ENCODE measurements at places on chromosomes 7 and 10.

DNA sequence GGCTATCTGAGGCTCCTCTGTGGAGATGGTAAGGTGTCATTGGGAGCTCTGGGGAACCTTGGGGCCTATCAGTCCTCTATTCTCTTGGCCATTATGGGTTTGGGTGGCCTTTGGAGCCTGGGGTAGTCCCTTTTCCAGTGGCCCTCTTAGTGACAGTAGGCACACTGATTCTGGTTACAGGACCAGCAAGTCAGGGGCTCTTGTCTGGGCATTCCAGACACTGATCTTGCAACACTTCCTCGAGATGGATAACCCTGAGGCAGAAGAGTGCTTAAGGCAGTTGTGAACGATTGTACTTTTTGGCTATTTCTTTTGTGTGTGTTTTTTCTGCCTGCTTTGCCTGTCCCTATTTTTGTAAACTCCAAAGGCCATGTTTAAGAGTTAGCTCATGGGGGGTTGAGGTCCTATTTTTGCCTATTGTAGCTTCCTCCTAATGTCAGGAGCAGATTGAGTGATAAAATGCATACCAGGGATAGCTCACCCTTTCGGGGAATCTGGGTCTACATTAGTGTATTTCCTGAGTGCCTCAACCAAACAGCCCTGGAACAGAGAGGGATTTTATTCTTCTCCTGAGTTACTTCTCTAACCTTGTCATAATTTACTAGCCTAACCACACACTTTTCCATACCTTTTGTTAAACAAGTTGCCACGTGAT is 61.2 kb downstream of the PRKAR2B start:
- no peak for DNase-seq

GRCh38 chr7:93015779-93016481 is 101.8 kb downstream of the SAMD9 start:
- no peak for DNase-seq

DNA sequence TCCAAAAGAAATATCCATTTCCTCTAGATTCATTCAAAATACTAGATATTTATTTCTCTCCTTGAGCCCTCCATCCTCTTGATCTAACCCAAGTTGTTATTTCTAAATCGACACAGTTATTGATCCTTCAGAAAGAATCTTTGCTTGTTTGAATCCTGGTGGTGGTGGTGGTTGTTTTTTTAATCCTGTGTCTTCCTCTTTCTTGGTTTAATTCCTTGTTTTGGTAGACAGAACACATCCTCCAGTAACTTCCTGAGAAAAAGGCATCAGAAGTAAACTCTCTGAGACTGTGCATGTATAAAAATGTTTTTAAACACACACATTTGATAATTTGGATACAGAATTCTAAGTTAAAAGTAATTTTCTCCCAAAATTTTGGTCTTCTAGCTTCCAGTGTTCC is 49.9 kb downstream of the SIRT1 start:
- no peak for DNase-seq

- DNase-seq = no peak
Measured at GRCh38 chr7:148929176-148929575, 45.1 kb upstream of the EZH2 start.

DNA sequence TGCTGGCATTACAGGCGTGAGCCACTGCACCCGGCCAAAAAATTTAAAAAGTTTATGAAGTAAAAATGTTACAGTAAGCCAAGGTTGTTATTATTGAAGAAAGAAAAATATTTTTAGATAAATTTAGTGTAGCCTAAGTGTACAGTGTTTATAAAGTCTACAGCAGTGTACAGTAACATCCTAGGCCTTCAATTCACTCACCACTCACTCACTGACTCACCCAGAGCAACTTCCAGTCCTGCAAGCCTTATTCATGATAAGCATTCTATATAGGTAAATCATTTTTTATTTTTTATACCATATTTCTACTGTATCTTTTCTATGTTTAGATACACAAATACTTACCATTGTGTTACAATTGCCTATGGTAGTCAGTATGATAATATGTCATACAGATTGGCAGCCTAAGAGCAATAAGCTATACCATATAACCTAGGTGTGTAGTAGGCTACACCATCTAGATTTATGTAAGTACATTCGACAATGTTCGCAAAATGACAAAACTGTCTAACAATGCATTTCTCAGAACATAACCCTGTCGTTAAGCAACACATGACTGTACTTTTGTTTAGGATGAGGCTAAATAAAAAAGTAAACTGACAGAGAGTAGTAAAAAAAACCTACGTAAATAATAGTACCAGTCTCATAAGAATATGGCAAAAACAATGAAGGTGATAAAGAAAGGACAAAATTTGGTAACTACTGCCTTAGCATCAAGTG is 77.8 kb upstream of the FAM133B start:
- DNase-seq = no peak

GRCh38 chr10:75407713-75408508 is 6.3 kb upstream of the ZNF503 start:
- no peak for DNase-seq

DNA sequence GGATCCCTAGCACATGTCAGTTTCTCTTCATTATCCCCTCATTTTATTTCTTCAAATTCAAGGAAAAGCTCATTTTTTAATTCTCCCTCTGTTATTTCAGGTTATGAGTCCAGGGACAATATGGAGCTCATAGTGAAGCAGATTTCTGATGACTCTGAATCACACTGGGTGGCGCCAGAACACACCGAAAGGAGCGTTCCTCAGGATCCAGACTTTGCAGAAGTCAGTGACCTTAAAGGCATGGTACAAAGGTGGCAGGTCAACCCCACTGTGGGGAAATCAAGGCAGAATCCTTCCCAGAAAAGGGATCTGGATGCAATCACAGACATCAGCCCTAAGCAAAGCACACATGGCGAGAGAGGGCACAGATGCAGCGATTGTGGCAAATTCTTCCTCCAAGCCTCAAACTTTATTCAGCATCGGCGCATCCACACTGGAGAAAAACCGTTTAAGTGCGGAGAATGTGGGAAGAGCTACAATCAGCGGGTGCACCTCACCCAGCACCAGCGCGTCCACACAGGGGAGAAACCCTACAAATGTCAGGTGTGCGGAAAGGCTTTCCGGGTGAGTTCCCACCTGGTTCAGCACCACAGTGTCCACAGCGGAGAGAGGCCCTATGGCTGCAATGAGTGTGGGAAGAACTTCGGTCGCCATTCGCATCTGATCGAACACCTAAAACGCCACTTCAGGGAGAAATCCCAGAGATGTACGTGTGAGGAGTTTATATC is 21.4 kb downstream of the ZKSCAN5 start:
- DNase-seq = no peak

DNA sequence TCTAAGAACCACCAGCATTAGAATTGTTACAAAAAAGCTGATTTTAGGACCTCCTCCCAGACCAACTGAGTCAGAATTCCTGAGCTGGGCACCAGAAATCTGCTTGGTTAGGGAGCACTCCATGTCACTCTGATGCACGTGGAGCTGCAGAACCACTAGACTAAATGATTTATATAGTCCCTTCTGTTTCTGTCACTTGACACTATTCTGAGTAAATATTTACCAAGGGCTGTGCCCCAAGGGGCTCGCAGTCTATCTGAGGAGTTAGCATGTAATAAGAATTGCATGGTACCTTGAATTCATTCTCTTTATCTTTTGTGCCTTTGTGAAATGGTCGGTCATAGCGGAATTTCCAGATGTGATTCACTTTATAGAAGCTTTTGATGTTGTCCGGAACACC is 196.0 kb upstream of the IMMP2L start:
- no peak for DNase-seq

DNA sequence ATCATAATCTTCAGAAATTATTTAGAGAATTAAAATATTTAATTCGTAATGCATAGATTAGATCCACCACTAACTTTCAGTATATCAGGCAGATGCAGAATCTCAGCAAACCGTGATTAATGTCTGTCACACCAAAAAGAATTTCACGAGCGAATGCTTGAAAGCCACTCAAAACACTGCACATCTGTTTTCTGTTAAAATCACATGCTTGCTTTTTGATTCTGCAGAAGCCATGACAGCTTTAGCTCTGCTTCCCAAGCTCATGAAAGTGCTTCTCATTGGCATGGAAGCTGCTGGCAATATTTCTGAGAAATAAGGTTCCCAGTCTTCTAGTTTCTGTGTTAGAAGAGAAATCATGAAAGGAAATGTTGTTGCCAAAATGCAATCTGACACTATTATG is 837.8 kb upstream of the LRRN3 start:
- no peak for DNase-seq

- no peak for DNase-seq
Measured at GRCh38 chr10:110389255-110389654, 84.5 kb upstream of the SMNDC1 start.

- DNase-seq = no peak
Measured at GRCh38 chr10:11144626-11145494, 127.2 kb downstream of the CELF2 start.

DNA sequence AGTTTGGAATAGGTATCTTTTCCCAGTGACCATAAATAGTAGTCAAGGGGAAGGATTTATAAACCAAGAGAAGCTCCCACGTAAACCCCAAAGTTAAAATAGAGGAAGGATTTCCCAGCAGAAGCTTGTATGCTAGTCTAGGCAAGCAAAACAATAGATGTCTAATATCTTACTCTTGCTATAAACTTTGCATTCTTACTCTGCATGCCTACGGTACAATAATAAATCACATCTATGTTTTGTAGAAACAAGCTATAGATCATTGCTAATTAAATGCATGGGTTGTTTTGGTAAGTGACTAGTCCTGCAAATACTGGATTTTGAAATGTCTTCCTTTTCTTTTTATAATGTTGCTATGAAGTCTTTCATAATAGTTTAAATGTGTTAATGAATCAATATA is 585.5 kb downstream of the INHBA start:
- no peak for DNase-seq

DNA sequence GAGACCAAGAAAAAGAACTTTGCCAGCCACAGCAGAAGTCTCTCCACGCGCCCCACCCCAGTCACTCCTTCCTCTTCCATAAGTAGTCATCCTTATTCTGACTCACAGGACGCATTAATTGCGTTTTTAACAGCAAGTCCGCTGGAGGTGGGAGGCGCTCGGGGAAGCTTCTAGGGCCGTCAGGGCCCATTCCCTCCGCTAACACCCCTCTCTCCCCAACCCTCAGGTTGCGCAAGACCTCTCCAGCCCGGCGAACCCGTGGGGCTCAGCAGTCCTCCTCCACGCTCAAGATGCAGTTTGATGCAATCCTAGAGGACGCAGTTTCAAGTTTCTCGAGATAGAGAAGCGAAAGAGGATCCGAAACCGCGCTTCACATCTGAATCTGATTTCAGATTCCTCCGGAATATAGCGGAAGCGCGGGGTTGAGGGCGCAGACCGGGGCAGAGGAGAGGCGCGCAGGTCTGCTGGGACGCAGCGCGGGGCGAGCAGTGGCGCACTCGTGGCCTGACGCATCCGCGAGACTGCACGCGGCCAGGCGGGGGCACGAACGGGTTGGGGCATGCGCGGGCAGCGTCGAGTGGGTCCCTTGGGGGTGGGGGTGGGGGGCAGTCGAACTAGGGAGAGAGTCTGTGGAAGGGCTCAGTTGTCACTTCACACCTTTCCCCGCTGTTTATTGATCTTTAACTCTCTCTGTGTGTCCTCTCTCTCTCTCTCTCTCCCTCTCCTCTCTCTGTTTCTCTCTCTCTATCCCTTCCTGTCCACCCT is 37.8 kb upstream of the PSAP start:
- peak; percentile 13 for DNase-seq

DNA sequence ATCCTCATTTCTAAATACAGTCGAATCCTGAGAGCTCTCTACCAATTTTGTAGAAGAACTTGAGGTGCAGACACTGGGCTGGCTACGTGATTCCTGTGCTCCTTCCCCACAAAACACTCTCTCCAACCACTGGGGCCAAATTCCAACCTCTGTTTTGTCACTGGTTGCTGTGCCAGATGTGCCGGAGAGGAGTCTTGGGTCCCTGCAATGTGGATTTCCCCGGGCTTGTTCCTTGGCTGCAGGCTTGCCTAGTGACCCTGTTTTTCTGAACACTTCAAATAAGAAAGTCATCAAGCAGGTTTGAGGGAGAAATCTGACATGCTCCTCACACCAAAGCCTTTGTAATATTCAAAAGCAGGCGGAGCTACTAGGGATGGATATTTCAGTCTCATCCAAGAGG is 44.4 kb upstream of the AGBL3 start:
- no peak for DNase-seq

GRCh38 chr7:73483171-73483570 is 38.9 kb downstream of the BAZ1B start:
- no peak for DNase-seq

DNA sequence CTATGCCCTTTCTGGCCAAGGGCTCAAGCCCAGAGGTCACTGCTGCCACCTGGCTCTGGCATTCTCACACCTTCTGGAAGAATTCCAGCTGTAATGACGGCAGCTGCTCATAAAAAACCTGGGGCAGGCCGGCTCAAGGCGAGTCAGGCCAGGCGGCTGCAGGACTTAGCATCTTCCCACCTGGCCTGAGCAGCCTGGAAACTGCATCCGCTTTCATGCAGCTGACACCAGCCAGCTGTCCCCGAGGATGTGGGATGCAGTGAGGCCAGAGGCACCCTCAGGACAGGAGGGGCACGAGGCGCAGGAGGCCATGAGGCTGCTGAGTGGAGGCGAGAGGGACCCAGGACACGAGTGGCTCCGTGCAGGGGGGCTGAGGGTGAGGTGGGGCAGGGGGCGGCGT is 47.5 kb upstream of the ADGRA1 start:
- no peak for DNase-seq

DNA sequence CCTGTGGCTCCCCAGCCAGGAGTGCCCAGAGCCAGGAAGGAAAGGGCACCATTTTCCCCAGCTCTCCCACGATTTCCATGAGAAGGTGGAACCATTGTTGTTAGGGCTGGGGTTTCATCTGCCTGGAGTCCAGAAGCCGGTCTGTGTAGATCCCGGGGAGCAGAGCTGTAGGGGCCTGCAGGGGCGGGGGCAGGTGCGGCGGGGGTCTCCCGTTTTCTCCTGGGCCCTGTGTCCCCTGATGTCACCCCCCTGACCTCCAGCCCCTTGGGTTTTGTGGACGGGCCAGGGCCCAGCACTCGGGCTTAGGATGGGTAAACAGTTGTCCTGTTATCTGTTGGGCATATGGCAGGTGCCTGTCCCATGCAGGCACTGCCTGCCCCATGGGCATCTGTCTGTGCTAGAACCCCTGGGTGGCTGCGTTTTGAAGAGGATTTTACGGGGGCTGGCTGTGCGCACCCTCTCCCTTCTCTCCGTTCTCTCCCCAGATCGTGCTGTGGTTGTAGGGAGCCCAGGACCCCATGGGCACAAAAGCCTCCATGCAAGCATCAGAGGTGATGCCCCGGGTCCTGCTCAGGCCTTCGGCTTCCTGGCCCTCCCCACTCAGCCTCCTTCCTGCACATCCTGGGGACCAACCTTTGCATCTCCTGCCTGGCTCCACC is 158.8 kb downstream of the WDR37 start:
- DNase-seq = no peak

GRCh38 chr7:29142021-29142727 is 4.2 kb downstream of the CPVL start:
- DNase-seq = no peak

Data from NCI-H2107 (cell line).